CD4-positive, alpha-beta T cell treated with Interleukin-2 at 100 ng/mL for 4 hours (primary cell): ENCODE measurements at places on chromosomes 6 and 20.

- no peak for DNase-seq
These were observed 351.3 kb downstream of the ZFAND3 start for GRCh38 chr6:38170666-38171355.

DNA sequence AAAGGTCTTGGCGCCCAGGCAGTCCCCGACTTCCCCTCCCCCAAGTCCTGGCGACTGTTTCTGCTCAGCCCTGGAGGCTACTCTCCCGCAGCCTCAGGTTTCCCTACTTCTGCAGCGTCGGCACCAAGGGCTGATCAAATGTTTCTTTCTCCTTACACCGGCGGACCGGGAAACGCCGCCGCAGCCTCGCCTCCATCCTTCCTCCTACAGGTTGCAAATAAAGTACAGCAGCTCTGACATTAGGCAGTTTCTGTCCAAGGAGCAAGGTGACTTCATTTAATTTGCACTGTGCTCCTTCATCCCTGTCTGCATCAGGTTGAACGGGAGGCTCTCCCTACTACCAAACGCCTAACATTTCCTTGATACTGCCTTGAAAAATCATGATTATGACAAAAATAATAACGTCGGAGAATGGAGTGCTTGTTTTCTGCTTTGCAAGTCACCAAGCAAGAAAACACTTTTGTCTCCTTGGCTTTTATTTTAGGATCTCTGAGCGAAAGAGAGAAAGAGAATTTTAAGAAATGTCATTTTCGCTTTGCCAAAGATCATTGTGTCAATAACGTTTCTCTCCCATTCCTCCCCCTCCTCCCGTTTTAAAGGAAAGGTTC, 1.0 kb downstream of the CLIC5 start:
- DNase-seq = peak; percentile 15

- no peak for DNase-seq
These were observed 161.7 kb upstream of the BMP5 start for GRCh38 chr6:56036916-56037600.

DNA sequence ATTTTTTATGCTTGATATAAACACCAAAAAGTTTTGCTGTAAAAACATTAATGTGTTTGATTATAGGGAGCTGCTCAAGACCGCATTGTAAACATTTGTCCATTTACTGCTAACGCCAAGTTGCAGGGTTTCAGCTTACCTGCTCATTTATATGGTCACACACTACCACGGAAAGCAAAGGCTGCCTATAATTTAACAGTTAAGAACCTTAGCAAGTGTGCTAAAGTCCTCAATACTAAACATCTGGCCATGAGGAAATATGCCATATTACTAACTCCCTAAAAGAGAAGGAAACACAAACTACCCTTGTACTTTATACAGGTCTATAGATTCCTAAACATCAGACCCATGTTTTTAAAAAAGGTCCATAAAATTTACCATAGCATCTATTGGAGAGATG, 129.5 kb downstream of the ASCC3 start:
- no peak for DNase-seq

DNA sequence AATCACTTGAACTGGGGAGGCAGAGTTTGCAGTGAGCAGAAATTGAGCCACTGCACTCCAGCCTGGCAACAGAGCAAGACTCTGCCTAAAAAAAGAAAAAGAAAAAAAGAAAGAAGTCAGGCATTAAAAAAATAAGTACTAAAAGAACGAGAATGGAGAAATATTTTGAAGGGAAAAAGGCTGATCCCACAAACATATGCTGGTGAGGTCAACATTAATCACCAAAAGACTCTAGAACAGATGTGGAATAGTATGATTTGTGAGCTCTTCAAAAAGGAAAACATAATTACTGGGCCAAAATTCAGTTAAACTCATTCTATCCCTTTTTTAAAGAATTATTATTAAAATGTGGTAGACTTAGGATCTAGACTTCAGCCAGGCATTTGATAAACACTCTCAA, 61.2 kb upstream of the NRSN1 start:
- no peak for DNase-seq
